ENCODE measurements at places on chromosomes 2 and 18.

- DNase-seq = no peak
These were observed 94.0 kb downstream of the AQP4 start for GRCh38 chr18:26771524-26771923.

DNA sequence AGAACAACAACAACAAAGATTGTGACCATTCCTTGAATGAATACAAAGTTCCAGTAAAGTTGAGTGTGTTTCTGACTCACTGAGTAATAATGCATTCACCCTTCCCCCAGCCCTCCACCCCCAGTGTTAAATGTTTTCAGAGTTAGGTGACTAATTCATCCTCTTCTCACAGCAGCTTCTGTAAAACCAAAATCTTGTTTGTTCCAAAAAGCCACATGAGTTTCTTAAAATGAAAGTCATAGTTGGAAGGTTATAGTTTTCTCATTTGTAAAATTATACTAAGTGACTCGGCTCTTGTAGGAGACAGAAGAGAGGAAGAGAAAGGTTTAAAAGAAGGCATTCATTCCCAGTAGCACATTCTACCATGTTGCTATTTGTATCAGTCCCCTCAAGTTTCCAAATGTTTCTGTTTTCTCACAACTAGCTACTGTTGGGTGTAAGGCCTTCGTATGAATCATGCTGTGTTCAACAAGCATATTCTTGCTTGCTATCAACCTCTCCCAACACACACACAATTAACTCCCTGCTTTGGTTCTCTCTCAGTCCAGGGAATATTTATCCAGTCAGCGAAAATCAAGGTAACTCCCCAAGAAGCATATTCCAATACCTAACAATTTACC, 75.3 kb downstream of the MBD2 start:
- peak; percentile 61 for DNase-seq

GRCh38 chr18:55737266-55737665, 149.3 kb upstream of the TCF4 start:
- no peak for DNase-seq

- no peak for DNase-seq
These were observed 7.2 kb upstream of the ITGB6 start for GRCh38 chr2:160207271-160207670.

GRCh38 chr2:120345608-120346007, 328 bp upstream of the INHBB start:
- DNase-seq = no peak

GRCh38 chr2:174836377-174836994, 72.2 kb upstream of the CHRNA1 start:
- DNase-seq = peak; percentile 93

- no peak for DNase-seq
These were observed 221.5 kb upstream of the NCKAP5 start for GRCh38 chr2:133789743-133790142.

GRCh38 chr18:45386041-45386655, 229.1 kb upstream of the SLC14A2 start:
- DNase-seq = no peak

DNA sequence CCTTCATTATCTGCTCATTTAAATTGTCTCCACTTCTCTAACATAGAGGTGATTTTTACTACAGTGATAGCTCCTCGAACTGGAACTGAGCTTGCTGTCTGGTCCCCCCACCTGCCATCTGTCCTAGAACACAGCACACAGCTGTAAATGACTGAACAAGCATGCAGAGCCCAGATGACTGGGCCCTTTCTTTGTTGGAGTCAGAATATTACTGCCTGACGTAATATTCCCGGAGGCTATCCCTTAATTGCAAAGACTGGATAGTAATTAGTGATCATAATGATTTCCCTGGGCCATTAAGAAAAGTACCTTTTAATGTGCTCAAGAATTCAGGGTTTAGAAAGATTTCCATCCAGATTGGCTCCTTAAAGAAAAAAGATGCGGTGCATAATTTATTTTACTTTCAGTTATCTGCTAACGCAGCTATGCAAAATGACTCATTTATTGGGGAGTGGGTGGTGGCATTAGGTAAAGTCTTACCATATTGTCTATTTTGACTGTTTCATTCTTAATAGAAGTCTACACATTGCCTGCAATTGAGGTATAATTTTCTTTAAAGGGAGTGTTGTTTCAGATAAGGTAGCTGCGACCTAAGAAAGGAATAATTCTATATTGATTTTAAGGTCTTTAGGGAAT, 84.4 kb downstream of the MAP4K4 start:
- DNase-seq = no peak

- DNase-seq = no peak
These were observed 166.9 kb downstream of the SOCS6 start for GRCh38 chr18:70455731-70456130.

DNA sequence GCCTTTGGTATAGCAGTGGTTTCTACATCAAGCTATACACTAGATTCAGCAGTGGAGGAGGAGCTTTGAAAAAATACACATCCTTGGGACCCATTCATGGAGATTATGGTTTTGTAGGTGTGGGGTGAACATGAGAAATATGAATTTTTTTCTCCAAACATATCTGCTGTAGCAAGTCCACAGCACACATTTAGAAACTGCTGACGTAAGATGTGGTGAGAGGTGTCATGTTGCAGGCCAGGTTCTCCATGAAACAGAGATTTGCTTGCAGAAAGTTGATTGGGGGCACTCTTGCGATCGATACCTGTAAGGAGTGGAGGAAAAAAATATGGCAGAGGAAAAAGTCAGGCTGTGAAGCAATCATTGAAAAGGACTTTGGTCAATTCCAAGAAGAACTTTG, 67.9 kb downstream of the FASTKD2 start:
- DNase-seq = no peak

DNA sequence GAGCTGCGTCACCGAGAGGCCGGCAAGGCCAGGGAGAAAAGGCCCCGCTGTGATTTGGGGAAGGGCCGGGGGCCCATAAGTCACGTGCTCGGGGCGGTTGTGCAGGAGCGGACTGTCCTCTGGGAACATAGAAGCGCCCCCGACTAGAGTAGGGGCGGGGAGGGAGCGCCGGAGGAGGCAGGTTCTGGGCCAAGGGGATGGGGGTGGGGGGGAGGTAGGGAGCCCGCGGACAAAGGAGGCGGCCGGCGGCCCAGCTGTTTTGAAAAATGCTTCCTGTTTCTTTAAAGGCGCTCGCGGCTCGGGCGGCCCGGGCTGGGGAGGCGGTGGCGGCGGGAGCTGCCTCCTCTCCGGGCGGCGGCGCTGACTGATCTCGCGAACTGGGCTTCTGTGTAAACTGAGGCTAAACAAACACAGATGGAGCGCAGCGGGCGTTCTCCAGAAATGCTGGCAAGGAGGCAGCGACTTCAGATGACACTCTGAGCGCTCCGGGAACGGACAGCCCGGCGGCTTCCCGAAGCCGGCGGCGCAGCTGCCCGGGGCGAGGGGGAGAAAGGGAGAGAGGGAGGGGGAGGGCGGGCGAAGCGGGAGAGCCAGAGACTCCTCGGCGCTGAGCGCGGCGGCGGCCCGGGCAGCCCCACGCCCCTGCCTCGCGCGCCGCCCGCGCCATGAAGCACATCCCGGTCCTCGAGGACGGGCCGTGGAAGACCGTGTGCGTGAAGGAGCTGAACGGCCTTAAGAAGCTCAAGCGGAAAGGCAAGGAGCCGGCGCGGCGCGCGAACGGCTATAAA, at the start of gene ATOH8:
Gene ATOH8, plus strand, starts transcription at position 467 of the 788 bp plus-strand sequence. Its CDS starts 199 bp downstream, at position 666.
- DNase-seq = peak; percentile 77

- DNase-seq = no peak
These were observed 63.3 kb upstream of the ACTR3 start for GRCh38 chr2:113826346-113827285.

DNA sequence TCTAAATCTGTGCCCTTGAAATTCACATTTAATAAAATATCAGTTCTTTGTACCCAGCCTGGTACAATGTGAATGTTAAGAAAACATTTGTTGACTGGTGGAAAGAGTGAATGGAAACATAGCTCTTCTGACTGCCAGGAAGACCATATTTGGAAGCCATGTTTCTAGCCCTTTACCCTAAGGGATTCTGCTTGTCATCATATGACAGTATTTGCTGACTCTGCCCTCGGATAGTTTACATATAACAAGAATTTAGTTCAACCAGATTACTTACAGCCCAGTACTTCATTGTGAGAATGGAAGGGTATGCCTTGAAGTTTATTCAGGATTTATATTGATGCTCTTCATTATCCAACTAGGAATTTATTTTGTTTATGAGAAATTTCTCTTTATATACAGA, 13.8 kb upstream of the KCNS3 start:
- no peak for DNase-seq

Data from smooth muscle cell of the brain vasculature (primary cell).